Esophagus squamous epithelium (tissue), 5 donors: ENCODE measurements at places on chromosomes 16 and 17.

GRCh38 chr17:61770043-61770442 lies 93.3 kb downstream of the BRIP1 start:
- no peak for DNase-seq

GRCh38 chr16:20874088-20874581 lies 26.0 kb downstream of the DCUN1D3 start:
- DNase-seq, result no peak

GRCh38 chr17:29753845-29754439 lies 131.2 kb upstream of the CORO6 start:
- no peak for DNase-seq

- no peak for DNase-seq
These were observed at the start of the genes CNTD1 and COA3 for GRCh38 chr17:42798383-42799380. CNTD1 (plus strand) TSS chr17:42798861; CDS start chr17:42799068, 207 bp downstream. COA3 (minus strand) TSS chr17:42798704; CDS start chr17:42798681, 23 bp downstream.

- no peak for DNase-seq
These were observed 30.8 kb downstream of the USP43 start for GRCh38 chr17:9676084-9676483.

GRCh38 chr16:69176033-69176800 lies 10.7 kb upstream of the SNTB2 start:
- no peak for DNase-seq

- no peak for DNase-seq
These were observed 821 bp downstream of the SOCS7 start for GRCh38 chr17:38352245-38353085.

DNA sequence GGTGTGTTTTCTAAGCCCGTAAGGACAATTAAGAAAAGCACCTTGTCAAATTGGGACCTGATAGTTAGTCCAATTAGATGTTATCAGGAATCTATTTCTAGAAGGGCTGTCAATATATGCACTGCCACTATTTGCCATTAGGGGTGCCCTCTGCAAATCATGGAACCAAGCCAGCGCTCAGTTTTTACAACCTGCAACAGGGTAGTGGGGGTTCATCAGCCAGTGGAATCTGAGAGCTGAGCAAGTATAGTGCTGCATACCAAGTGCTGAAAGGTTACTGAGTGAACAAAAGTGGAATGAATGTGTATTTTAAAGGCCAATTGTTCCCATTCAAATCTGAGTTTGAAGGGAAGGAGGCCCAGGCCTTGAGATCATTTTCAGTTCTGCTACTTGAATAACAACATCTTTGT lies 10.4 kb downstream of the PRR11 start:
- DNase-seq, result no peak
